Activated B cell treated with CpG ODN at 0.5 μM for 24 hours (primary cell): ENCODE measurements at places on chromosomes 2 and 18.

DNA sequence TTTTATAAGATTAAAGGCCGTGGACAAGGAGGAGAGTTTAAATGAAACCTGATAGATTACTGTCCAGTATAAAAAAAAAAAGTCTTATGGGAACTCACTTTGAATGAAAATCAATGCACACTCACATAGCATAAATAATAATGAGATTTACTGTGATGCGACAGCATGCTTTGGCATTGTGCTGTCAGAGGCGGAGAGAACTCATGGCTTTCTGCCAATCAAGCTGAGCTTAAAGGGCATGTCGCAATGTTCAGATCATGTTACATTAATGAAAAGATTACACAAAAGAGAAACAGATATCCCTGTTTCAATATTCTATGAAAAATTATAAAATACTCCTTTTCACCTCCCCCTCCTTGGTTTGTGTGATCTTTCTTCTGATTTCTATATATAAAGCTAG is 310.8 kb downstream of the ERBB4 start:
- no peak for DNase-seq

DNA sequence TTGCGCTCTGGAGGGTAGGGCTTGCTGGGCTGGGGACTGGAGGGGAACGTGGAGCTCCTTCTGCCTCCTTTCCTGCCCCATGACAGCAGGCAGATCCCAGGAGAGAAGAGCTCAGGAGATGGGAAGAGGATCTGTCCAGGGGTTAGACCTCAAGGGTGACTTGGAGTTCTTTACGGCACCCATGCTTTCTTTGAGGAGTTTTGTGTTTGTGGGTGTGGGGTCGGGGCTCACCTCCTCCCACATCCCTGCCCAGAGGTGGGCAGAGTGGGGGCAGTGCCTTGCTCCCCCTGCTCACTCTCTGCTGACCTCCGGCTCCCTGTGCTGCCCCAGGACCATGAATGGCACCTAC is 4.3 kb downstream of the GPR35 start:
- DNase-seq, result peak; percentile 12

GRCh38 chr2:128746356-128746755 is 427.7 kb upstream of the HS6ST1 start:
- no peak for DNase-seq

- DNase-seq, result no peak
Measured at GRCh38 chr2:239439754-239440315, 39.0 kb upstream of the HDAC4 start.

GRCh38 chr2:196105951-196106350 is 37.3 kb upstream of the DNAH7 start:
- no peak for DNase-seq

DNA sequence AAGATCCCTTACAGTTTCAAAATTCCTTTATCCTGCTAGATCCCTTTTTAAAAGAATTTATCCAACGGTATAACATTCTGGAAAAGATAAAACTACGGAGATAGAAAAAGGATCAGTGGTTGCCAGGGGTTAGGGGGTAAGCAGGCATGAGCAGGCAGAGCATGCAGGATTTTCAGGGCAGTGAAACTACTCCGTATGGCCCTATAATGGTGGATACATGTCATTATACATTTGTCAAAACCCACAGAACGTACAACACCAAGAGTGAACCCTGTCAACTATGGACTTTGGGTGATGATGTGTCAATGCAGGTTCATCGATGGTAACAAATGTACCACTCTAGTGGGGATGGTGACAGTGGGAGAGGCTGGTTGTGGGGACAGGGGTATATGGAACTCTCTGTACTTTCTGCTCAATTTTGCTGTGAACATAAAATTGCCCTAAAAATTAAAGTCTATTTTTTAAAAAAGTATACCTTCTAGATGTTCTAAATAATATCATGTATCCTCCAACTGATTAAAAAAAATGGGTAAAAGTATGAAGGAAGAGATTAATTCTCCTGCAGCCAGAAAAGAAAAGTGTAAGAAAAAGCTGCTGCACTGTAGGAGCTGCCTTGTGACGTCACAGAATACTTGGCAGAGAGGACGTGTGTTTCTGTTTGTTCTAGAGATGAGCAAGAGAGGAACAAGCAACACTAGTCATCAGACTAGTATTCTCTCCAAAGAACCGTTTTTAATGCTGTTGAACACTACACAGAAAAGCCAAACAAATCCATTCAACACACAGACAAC is 23.6 kb downstream of the ANKRD44 start:
- no peak for DNase-seq

- DNase-seq, result no peak
Measured at GRCh38 chr2:227153307-227153706, 10.7 kb downstream of the COL4A4 start.

- DNase-seq, result no peak
Measured at GRCh38 chr2:100766806-100767205, 53.1 kb upstream of the NPAS2 start.

- no peak for DNase-seq
Measured at GRCh38 chr2:65345631-65346030, 86.8 kb downstream of the SPRED2 start.

DNA sequence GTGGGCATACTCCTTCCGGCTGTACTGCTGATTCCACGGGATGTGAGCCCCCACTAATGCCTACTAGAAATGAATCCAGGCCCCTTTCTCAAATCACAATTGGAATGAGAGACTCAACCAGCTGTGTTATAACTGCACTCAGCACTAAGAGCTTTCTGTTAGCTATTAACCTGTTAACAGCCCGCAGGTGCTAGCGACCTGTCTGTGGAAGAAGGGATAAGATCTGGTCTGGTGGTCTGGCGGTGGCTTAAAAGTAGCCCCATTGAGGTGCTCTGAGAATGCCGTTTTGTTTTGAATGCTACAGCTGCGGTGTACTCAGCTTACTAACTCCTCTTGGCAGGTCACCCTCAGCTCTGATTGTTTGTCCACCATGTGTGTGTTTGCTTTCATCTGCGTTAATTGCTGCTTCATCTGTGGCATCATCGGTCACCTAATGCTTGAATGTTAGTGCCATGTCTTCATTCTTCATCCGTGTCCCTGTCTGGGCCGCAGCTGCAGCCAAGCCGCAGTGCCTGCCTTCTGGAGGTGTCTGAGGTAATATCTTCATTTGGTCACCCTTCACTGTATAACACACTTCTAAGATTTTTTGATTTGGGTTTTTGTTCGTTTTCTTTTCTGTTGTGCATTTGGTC is 16.3 kb downstream of the RAB12 start:
- DNase-seq, result no peak

DNA sequence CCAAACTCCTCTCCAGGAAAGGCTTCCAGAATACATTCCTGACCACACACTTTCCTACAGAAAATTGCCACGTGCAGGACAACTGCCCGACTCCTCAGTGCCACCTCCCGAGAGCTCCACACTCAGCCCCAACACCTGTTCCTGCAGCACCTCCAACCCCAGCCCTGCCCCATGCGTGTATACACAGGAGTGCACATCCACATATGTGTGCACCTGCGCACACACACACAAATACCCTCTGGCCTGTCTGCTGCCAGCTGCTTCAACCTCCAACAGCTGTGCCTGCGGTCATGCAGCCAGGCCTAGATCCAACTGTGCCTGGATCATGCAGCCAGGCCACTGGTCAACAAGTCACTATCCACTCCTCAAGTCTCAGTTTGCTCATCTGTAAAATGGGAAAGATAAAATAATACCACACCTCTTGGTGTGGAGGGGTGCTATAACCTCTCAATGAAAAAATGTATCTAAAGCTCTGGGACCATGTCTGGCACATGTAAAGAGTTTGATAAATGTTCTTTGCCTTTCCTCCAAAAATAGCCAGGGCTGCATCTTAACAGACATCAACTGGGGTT is 152.1 kb upstream of the ID2 start:
- no peak for DNase-seq

- DNase-seq, result no peak
Measured at GRCh38 chr2:127139766-127140165, 32.8 kb upstream of the BIN1 start.

- DNase-seq, result no peak
Measured at GRCh38 chr18:6211174-6211504, 203.6 kb downstream of the L3MBTL4 start.

GRCh38 chr2:235746257-235746934 is 252.6 kb downstream of the AGAP1 start:
- DNase-seq, result no peak

- no peak for DNase-seq
Measured at GRCh38 chr2:216319771-216320170, 52.5 kb downstream of the MARCHF4 start.

DNA sequence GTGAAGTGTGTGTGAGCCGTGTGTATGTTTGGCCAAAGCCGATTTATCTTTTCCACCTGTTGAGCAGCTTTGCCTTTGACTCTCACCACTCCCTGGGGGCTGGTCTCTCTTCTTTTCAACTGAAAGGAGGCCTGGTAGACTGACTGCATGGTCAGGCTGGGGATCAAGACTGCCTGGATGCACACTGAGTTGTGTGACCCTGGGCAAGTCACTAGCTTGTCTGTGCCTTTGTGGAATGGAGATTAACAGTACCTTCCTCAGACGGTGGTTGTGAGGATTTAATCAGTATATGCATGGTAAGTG is 85.5 kb downstream of the TANC1 start:
- DNase-seq, result no peak

DNA sequence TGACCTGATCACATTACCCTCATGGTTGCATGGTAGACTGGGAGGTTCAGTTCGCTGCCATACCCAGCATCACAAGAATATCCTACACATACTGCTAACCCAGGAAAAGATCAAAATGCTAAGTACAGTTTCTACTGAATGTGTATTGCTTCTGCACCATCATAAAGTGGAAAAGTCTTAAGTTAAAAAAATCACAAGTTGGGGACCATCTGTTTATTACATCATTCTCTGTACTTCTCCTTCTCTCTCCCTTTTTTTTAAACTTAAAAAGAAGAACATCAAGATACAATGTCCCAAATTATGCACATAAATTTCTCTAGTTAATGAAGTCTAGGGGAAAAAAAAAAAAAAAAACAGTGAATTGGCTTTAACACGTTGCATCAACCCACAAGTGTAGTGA is 43.3 kb downstream of the NBAS start:
- no peak for DNase-seq

DNA sequence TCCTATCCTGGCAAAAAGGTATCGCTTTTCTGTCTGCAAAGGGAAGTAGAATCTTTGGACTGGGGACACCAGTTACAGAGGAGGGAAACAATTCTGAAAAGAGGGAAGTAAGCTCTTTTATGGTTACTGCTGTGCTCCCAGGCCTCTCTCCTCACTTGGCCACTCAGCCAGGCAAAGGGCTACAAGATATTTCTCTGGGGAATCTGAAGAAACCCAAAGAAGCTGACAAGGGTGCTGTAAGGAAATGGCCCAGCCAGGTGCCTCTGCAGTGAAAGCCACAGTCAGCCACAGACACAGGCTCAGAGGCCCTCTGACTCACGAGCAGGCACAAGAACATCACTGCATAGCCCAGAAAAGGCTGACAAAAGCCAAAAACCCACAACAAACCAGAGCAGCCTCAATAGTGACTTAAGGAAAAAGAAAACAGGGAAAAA is 5.8 kb downstream of the HDLBP start:
- DNase-seq, result peak; percentile 51

DNA sequence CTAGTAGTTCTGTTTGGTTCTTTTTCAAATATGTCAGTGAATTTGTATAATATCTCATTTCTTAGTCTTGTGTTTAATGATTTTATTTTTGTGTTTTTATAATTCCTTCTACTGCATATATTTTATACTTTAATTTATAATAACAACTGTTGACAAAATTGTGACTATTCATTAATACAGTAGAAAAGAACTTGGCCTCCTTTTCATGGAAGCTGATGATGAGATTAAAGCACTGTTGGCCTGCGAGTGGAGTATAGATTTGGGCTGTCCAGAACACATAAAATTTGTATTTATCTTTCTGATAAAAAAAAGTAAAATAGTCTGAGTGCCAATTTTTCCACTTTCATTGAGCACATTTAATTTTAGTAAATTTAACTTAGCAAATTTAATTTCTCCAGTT is 12.1 kb downstream of the CFLAR start:
- no peak for DNase-seq

DNA sequence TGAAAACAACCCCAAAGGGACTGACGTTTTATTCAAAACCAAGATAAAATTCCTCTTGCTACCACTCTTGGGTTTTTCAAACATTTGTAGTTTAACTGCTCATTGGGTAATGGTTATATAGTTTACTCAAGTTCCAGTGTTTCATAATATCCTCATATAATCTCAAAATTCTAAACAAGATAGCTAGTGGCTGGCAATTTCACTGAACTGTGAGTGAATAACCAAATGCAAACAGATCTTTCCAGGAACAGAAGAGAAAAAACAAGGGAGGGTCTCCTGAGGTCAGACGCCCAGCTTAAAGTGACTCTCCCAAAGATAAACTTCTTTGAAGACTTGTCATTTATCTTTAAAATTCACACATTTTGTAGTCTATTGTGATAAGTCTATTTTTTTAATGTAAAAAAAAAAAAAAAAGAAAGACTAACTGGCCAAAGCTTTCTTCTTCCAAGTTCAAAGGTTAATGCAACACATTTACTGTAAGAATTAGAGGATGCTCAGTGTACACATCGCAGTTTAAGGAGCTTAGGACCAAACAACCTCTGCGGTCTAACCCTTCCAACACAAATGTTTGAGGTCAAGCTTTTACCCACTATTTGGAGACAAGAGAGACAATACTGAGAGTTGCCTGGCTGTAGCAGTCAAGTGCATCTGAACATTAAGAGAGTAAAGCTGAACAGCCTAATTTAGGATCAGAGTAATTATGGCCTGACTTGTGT is 26.6 kb downstream of the LPIN2 start:
- DNase-seq, result no peak

DNA sequence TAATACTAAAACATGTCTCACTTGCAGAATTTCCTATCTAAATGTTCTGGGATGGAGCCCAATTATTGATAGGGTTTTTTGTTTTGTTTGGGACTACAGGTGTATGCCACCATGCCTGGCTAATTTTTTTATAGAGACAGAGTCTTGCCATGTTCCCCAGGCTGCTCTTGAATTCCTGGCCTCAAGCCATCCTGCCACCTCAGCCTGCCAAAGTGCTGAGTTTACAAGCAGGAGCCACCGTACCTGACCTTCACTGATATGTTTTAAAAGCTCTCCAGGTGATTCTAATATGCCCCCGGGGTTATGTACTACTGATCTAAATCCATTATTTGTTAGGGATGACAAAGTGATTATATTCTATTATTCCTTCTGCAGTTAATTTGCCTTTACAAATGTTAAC is 2.2 kb downstream of the ELAC1 start:
- no peak for DNase-seq

- no peak for DNase-seq
Measured at GRCh38 chr2:120226316-120226715, 3.1 kb upstream of the TMEM185B start.

DNA sequence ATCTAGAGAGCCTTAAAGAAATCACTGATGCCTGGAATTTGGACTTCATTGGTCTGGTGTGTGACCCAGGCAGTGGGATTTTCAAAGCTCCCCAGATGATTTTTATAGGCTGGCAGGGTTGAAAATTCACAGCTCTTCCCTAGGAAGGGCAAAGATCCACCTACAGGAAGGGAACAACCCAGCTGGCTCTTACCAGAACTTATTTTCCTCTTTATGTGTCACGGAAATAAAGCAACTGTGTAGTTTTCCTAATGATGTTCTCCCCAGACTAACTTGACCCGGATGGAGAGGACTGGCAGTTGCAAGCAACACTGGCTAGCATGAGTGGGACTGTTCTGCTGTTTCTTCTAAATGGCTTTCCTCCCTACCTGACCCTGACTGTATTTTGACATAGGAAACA is 235.6 kb downstream of the ALPK2 start:
- DNase-seq, result no peak

GRCh38 chr2:216404010-216404618 is 8.2 kb upstream of the SMARCAL1 start:
- DNase-seq, result no peak

GRCh38 chr2:230582851-230583283 is 129.8 kb upstream of the CAB39 start:
- no peak for DNase-seq
